ENCODE measurements at places on chromosomes 16 and 17.

GRCh38 chr17:56824503-56824902 lies 9.2 kb downstream of the C17orf67 start:
- DNase-seq = no peak

DNA sequence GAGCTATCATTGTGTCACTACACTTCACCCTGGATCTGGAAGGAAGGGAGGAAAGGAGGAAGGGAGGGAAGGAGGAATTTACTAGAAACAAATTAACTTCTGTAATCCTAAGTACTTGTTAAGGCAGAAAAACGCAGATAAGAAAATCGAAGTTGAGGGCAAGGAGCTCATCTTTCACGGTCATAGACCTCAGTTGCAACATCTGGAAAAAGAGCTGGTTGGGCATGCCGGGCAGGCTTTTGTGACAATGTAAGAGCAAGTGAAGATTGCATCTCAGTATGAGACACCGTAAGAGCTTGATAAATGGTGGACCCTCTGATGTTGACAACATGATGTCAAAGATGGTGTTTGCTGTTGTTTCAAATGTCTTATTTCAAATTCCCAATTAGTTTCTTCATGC lies 721.5 kb downstream of the MAF start:
- DNase-seq = no peak

GRCh38 chr17:12590417-12590816 lies 75.3 kb upstream of the MYOCD start:
- DNase-seq = no peak

- peak; percentile 86 for DNase-seq
Observed at GRCh38 chr16:66751303-66751991, at the start of gene DYNC1LI2. Gene DYNC1LI2, minus strand, starts transcription at chr16:66751609. Its CDS starts 18 bp downstream, at chr16:66751591.

DNA sequence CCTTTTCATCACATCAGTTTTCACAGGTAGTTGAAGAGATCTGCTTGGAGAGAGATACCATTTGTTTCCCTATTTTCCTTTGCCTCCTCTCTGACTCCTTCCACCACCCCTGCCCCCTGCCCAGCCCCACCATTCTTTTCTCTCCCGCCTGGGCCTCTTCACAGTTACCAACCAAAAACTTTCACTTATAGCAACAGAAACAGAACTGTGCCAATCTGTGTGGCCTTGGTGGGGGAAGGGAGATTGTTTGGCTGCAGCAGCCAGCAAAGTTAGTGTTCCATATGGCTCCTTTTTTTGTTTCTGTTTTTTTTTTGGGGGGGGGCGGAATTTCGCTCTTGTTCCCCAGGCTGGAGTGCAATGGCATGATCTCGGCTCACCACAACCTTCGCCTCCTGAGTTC lies 17.2 kb upstream of the ARL4D start:
- no peak for DNase-seq

DNA sequence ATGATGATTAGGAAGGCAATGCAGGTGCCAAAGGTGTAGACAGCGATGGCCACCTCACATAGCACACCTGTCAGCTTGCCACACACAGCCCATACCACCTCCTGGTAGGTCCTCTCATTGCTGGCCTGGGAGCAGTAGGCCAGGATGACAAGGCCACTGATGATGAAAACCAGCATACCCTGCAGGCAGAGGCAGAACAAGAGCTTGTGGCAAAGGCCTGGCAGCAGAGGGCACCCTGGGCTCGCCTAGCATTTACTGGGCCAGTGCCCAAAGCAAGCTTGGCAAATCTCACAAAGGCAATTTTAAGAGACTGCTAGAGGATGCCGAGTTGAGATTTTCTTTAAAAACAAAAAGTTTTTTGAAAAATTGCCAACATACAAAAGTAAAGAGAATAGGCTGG lies 5.9 kb downstream of the SLC38A7 start:
- no peak for DNase-seq

DNA sequence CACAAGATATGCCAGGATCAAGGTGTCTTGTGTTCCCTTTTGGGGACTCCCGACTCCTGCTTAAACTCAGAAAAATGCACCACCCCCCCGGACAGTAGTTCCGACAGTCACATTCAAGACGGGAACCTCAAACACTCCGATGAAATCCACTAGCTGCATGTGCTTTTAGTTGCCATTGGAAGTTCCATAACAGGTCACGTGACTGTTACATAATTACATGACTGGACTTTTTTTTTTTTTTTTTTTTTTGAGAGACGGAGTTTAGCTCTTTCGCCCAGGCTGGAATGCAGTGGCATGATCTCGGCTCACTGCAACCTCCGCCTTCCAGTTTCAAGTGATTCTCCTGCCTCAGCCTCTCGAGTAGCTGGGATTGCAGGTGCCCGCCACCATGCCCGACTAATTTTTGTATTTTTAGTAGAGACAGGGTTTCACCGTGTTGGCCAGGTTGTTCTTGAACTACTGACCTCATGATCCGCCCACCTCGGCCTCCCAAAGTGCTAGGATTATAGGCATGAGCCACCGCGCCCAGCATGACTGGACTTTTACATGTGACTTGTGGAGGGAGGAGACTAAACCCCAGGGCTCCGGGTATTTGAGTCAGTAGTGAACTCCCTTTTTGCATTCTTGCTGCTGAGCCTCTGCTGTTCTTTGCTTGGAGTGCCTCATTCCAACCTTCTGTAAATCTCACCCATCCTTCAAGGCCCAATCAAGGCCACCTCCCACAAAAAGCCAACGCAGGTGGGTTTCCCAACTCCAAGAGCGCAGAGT lies 1.6 kb downstream of the SIRT7 start:
- no peak for DNase-seq

DNA sequence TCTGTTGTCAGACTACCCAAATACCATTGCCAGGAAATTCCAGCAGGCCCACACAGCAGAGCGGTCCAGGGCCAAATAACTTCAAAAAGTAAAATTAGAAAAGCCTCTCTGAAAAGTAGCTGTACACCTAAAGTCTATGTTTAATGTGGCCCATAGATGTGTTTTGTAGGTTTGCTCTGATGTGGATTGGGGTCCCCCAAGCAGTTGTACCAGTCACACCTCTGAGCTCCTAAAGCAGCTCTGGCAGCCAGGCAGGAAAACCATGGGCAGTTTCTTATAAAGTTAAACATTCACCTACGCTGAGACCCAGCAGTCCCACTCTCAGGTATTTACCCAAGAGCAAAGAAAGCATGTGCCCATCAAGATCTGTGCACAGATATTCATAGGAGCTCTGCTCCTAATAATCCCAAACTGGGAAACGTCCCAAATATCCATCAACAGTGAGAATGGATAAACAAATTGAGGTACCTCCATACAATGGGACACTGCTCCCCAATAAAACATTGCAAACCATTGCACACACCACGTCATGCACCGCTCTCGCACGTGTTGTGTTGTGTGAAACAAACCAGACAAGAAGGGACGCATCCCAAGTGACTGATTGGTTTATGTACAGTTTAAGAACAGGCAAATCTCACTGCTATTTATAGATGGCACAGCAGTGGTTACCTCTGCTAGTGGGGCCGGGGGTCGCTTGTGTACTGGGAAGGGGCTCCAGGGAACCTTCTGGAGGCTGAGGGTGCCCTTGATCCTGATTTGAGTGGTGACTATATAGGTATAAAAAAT lies 15.8 kb upstream of the PRM1 start:
- no peak for DNase-seq

DNA sequence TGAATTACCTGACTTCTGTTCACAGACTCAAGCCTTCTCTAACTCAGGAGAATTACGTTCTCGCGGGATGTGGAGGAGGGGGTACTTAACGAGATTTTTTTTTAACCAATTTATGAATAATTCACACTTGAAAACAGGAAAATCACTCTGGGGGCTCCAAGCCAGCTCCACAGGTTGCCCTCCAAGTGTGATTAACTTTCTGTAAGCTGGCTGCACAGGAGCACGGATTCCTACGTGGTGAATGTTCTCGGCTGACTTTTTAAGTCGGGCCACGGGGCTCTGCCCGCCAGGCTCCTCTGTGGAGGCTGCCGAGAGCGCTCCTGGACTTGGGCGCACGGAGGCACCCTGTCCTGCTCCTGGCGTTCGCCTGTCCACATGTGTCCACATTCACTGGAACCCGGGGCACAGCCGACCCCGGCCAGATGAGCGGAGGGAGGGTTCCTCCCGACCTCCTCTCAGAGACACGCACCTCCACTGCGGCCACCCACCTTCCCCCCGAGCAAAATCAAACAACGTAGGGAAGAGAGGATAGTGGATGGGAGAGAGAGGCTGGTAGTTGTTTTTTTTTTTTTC lies 147.1 kb upstream of the CHMP6 start:
- no peak for DNase-seq

- no peak for DNase-seq
Observed at GRCh38 chr16:2246301-2246885, 5.0 kb downstream of the ECI1 start.

DNA sequence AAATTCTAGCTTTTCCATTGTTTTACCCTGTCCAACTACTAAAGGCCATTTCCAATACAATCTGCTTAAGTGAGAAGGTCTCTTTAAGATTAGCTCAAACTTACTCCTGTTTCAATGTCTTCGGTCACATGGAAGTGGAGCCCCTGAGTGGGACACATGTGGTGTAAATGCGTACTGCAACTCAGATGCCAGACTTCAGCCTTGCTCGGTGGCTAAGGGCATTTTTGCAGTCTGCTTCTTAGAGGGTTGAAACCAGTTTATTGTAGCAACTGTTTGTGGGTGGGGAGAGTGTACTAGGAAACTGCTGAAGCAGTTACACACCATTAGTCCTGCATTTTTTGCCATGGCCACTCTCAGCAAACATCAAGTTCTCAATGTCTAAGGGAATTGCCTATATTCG lies 140.6 kb downstream of the PARN start:
- DNase-seq = no peak

- DNase-seq = no peak
Observed at GRCh38 chr17:61456688-61457225, 4.5 kb downstream of the TBX4 start.

- DNase-seq = peak; percentile 62
Observed at GRCh38 chr16:26475596-26475995, 591.1 kb upstream of the C16orf82 start.

DNA sequence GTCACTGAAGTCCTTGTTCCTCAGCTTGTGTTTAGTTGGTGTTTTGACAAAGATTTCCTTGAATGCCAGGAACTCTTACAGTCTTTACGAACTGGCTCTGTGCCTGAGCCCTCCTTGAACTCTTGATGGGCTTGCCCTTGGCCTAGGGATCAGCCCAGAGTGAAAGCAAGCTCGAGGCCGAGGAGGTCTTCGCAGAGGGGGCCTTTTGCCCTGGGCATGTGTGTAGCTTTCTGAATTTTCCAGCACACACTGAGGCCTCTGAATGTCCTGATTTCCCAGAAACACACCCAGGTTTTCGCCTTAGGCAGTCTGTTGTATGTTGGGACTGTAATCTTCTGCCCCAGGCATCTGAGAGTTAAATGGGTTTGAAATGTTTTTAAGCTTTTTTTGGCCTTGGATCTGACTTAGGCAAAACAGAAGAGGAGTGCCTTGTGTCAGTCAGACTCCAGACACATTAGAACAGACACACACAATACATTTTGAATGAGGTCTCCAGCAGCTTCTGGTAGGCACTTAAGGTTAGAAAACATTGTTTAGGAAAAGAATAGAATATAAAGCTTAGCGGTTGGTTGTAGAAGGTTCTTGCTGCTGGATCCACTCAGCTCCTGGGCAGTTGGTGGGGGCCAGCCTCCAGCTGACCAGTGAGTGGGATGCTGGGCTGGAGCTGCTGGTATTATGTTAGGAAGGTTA lies 17.1 kb downstream of the FOXK2 start:
- no peak for DNase-seq

DNA sequence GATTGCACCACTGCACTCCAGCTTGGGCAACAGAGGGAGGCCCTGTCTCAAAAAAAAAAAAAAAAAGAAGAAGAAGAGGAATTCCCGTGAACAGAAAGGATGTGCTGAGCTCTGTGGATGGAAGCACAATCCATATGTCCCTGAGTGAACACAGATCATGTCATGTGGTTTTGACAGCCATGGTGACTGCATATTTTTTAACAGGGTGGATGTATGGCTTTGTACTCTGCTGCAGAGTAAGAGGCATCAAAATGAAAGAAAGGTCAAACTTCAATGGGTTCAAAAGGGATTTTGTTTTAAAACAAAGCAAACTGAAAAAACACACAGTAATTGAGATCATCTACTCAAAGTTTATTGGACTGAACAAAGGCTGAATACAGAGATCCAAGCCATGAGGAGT lies 31.5 kb downstream of the MXRA7 start:
- no peak for DNase-seq

DNA sequence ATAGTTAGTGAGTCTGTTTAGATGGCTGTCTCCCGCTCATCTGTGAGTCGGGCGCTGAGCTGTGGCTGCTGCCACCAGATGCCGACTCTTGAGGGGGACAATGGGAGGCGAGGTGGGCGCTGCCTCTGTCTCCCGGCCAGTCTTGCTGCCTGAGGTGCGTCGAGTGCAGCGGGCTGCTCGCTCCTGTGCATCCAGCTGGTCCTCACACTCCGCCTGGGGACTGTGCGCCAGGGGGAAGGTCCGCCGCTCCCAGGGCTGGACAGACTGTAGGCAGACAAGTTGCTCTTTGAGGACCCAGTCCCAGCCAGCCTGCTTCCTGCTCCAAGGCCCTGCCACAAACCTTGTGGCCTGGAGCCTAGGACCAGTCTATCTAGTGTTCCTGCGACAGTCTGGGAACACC lies 32.4 kb downstream of the STH start:
- no peak for DNase-seq

- DNase-seq = no peak
Observed at GRCh38 chr17:21199856-21200255, 14.1 kb downstream of the TMEM11 start.

GRCh38 chr17:79609673-79610645 lies 892 bp downstream of the RBFOX3 start:
- no peak for DNase-seq

Data from hindlimb muscle (tissue), 1 donor.